ENCODE measurements at places on chromosomes 1 and 21.

DNA sequence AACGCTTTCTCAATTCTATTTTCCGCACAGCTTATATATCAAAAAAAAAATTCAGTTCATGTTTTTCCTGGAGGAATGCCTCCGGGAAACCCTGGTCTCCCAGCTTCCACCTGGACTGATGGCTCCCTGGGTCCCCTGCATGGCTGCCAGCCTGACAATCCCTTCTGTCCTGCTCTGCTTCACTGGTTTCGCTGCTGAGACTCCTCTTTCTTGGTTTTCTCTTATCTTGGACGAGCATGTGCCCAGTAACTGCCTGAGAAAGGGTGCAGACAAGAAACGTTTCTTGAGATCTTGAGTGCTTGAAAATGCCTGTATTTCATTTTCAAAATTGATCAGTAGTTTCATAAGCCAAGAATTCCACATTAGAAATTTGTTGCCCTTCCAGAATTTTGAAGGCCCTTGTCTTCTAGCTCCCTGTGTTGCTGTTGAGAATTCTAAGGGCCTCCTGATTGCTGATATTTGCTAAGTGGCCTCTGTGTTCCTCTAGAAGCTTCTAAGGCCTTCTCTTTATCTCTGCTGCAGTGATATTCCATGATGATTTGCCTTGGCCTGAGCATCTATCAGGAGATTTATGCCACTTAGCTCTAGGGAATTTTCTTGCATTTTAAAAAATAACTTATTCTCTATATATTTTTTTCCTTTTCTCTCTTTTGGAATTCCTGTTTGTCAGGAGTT lies 44.7 kb downstream of the ETS2 start:
- no peak for DNase-seq

DNA sequence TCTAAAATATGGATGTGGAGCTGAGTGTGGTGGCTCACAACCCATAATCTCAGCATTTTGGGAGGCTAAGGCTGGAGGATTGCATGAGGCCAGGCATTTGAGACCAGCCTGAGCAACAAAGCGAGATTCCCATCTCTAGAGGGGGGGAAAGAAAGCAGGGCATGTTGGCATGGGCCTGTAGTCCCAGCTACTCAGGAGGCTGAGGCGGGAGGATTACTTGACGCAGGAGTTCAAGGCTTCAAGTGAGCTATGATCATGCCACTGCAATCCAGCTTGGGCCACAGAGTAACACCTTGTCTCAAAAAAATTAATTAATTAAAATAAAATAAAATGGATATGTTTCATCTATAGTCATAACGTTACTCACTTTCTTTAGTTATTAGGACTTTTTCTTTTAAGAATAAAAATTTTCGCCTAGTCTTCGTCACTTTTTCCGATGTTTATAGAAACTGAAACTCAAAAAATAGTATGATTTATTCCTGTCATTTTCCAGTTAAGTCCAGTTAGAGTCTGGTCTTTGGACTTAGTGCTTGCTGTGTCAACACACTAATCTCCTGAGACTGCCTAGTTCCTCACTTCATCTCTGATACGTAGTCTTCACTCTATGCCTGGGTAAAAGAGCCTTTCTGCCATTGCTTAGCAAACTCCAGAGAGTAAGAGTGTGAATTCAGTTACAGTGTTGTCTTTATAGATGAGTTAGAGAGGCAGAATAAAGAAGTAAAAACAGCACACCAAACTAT lies 28.0 kb downstream of the IARS2 start:
- DNase-seq: no peak

DNA sequence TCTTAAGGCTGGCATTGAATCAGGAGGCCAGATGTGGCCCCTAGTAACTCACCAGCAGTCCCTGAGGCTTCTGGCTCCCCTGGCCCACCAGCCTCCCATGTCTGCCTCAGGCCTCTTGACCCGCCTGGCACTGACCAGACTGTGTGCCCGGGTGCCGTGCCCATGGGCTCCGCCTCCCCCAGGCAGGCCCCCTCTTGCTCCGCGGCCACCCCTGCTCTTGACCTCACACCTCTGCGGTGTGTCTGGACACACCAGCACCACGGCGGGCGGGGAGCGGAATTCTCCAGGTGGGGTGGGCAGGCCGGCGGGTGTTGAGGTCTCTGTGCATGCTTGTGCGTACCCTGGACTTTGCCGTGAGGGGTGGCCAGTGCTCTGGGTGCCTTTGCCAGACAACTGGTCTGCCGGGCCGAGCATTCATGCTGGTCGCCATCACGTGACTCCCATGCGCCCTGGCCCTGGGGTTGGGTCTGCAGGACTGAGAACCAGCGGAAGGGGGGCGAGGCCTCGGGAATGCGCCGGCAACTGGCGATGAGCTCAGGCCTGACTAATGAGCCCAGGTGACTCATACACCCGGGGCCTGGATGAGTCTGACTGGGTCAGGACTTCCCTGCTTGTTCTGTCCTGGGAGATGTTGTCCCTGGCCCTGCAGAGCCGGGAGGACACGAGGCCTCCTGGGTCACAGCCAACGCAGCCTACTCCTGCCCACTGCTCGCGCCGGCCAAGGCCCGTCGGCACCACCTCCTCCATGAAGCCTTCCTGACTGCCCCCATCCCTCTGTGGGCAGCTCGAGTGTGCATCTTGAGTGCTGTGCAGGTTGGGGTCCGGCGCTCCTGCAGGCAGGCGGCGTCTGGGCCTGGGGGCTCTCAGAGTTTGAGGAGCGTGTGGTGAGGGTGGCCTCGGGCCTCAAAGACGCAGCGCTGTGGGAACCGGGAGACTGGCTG lies 22.6 kb downstream of the COL18A1 start:
- DNase-seq: no peak

DNA sequence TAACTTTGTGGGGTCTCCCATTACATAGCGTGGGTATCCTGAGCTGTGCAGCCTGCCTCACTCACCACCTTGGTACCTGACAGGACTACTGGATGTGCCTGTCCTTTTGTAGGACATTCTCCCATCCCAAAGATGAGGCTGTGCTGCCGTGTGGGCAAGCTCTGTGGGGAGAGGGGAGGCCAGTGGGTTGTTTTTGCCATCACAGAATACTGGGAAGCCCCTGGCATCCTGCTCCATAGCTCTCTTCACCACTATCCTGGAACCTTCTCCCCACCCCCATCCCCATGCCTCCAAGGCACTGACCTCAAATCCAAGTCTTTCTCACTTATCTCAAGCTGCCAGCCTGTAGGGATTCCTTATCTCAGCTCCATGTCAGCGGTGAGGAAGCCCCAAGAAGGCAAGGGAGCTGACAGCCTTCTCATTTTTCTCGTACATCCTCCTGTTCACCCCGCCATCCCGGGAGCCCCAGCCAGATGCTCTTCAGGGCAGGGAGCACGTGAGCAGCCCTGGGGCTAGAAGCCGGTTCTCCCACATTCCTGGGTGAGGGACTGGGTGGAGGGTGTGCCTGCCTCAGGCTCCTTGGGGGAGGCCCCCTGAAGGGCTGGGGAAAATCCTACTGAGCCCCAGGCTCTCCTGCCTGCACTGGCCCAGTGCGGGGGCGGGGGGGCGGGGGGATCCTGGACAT lies 2.4 kb upstream of the ELF3 start:
- DNase-seq: no peak

- no peak for DNase-seq
Observed at GRCh38 chr1:212447478-212447877, 14.8 kb downstream of the NENF start.

- DNase-seq: no peak
Observed at GRCh38 chr1:183891158-183891856, 86.4 kb downstream of the RGL1 start.

- DNase-seq: peak; percentile 29
Observed at GRCh38 chr1:202009326-202010179, 834 bp upstream of the ELF3 start.

DNA sequence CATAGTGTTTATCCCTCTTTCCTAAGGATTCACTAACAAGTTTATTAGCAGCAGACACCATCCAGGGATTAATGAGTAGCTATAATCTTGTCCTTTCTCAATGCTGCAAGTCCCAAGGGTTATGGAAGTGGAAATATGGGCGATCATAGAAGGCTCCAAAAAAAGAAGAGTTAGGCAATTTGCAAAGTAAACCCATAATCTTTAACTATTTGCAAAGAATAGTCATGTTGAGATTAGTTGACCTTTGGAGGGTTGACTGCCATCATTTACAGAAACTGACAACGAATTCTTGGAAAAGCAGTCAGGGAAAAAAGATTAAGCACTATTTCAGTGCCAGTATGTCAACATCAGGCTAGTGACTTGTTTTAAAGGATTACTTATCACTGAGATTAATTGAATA lies 169.9 kb downstream of the KCNT2 start:
- DNase-seq: no peak

Measured in activated T-helper 1 cell treated with anti-CD3 and anti-CD28 coated beads, Interleukin-2, amount 50 U/mL, for 16 hours (primary cell).